Endothelial cell of umbilical vein (primary cell): ENCODE measurements at places on chromosomes 6 and 20. TPM values are rescaled to one million over a fixed set of nuclear protein-coding genes. Genes with fewer than 3 reads are reported as not detected.

LY6G6C gene
- 0.33 and 0.41 TPM in 2 replicates for polyA plus RNA-seq

LSM14B gene
- polyA plus RNA-seq = 32.5 and 37.0 TPM in 2 replicates

SLC22A16 gene
- not detected in 2 replicates for polyA plus RNA-seq

UBD gene
- 0.10 and 0.13 TPM in 2 replicates for polyA plus RNA-seq

RHAG gene
- not detected in 2 replicates for polyA plus RNA-seq

TPD52L1 gene
- 0.08 and 0.37 TPM in 2 replicates for polyA plus RNA-seq

RBM24 gene
- polyA plus RNA-seq = 6.6 and 12.1 TPM in 2 replicates

PCED1A gene
- polyA plus RNA-seq = 32.0 and 37.6 TPM in 2 replicates

PI3 gene
- not detected in 2 replicates for polyA plus RNA-seq

ANKEF1 gene
- polyA plus RNA-seq = 0.58 and 0.65 TPM in 2 replicates

TREM1 gene
- not detected in 2 replicates for polyA plus RNA-seq

NHSL1 gene
- polyA plus RNA-seq = 24.8 and 25.2 TPM in 2 replicates

LRRC1 gene
- polyA plus RNA-seq = 5.5 and 5.6 TPM in 2 replicates

XKR7 gene
- polyA plus RNA-seq = not detected in 2 replicates

SRMS gene
- polyA plus RNA-seq = not detected in 2 replicates

SLA2 gene
- 0.03 TPM in 1 of 2 replicates, not detected in the other for polyA plus RNA-seq

HCK gene
- polyA plus RNA-seq = not detected in 2 replicates

MPIG6B gene
- not detected in 2 replicates for polyA plus RNA-seq

RCAN2 gene
- polyA plus RNA-seq = 0.07 and 0.13 TPM in 2 replicates

DCDC2 gene
- polyA plus RNA-seq = not detected in 2 replicates

ISM1 gene
- polyA plus RNA-seq = not detected in 2 replicates

GJA10 gene
- polyA plus RNA-seq = not detected in 2 replicates

SIRPD gene
- not detected in 2 replicates for polyA plus RNA-seq

B3GAT2 gene
- not detected in 2 replicates for polyA plus RNA-seq

ALDH8A1 gene
- polyA plus RNA-seq = 0.08 and 0.41 TPM in 2 replicates

GSTA1 gene
- not detected in 2 replicates for polyA plus RNA-seq

TAAR1 gene
- not detected in 2 replicates for polyA plus RNA-seq

SOX18 gene
- polyA plus RNA-seq = 20.9 and 21.8 TPM in 2 replicates

ZBTB46 gene
- polyA plus RNA-seq = 1.3 TPM in 2 replicates

WRNIP1 gene
- polyA plus RNA-seq = 54.5 and 68.9 TPM in 2 replicates

LGSN gene
- polyA plus RNA-seq = not detected in 2 replicates

SEL1L2 gene
- not detected in 2 replicates for polyA plus RNA-seq

MOCS1 gene
- polyA plus RNA-seq = 7.3 and 8.3 TPM in 2 replicates

PPP1R3G gene
- 0.03 and 0.04 TPM in 2 replicates for polyA plus RNA-seq

LHFPL5 gene
- polyA plus RNA-seq = not detected in 2 replicates

C20orf141 gene
- polyA plus RNA-seq = not detected in 2 replicates
